ENCODE measurements at places on chromosomes 2 and 18.

DNA sequence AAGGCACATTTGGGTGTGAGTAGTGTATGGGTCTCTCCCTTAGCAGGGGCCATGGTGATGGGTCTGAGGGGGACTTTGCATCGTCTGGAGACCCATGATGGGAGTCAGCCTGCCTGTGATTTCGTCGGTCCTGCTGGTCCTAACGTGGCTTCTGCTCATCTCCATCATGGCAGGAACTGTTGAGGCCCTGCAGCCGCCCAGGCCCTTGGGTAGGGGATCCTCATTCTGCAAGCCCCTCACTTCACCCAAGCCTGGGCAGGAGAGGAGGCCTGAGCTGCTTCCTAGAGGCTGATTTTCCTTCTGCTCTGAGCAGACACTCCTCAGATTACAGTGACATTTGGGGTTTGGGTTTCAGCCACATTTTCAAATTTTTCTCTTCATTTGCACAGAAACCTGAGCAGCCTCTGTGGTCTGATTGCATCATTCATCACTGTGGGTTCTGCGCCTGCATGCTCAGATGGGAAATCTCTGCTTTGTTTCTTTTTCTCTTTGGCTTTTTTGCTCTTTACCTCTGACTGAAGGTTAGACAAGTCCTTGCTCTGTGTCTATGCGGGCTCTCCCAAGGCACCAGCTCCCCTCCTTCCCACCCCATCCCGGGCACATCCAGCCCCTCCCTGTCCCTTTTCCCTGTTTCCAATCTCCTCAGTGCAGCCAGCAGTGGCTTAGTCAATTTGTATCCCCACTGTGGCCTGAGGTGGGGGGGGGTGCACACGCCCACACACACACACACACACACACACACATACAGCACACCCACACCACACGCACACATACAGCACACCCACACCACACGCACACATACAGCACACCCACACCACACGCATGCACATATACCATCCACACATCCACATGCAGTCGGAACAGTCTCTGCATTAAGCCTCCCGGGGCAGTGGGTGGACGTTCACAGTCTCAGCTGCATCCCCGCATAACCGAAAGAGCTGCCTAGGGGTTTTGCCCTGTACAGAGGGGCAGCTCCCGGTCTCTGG is 305.4 kb upstream of the HS6ST1 start:
- DNase-seq: no peak

- DNase-seq: no peak
Observed at GRCh38 chr2:190050001-190050400, 12.5 kb downstream of the MSTN start.

DNA sequence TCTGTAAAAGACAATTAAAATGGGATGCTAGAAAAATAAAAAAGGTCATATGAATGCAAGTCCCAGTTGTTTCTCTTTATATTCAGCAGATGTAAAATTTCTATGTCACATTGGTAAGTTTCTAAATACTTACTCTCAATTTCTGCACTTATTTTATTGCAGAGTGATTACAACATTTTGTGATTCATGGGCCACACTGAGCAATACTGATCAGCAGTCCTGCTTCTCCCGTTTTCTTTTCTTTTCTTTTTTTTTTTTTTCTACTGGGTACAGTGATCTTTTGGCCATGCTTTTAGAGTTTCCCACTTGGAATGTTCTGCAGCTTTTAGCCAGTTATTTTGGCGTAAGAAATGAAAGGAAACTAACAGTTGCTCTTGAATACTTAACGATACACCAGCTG is 38.8 kb downstream of the LIMS1 start:
- no peak for DNase-seq

DNA sequence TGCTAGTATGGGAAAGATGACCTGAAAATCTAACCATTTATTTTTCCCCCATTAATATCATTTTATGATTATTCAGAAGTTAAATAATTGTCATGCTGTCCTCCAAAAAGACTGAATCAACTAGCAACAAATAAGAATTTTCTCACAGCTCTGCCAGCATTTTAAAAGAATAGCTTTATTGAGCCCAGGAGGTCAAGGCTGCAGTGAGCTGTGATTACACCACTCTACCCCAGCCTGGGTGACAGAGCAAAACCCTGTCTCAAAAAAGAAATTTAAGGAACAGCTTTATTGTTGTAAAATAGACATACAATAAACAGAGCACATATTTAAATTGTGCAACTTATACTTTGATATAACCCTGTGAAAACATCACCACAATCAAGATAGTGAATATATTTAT is 24.8 kb upstream of the IL1A start:
- DNase-seq: no peak

- no peak for DNase-seq
Observed at GRCh38 chr2:234256516-234256915, 206.0 kb downstream of the SPP2 start.

DNA sequence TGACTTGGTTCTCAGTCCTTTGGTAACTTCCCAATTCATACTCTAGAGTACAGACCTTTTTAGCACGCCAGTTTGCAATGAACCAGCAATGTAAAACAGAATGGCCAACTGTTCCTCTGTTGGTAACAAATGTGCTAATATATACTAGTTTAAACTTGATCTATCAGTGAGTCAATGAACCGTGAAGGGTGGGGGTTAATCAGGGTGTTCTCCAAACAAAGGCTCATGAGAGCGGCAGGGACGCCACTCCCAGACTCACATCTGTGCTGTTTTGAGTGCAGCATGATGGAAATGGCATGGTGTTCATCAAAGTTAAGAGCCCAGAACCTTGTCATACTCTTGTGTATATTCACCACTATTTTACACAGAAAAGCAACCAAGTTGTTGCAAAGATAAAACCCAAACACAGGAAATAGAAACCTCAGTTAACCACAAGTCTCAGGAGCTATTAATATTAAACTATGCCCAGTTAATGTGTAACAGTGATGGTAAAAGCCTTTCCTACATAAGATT is 70.3 kb downstream of the CERKL start:
- DNase-seq: no peak

DNA sequence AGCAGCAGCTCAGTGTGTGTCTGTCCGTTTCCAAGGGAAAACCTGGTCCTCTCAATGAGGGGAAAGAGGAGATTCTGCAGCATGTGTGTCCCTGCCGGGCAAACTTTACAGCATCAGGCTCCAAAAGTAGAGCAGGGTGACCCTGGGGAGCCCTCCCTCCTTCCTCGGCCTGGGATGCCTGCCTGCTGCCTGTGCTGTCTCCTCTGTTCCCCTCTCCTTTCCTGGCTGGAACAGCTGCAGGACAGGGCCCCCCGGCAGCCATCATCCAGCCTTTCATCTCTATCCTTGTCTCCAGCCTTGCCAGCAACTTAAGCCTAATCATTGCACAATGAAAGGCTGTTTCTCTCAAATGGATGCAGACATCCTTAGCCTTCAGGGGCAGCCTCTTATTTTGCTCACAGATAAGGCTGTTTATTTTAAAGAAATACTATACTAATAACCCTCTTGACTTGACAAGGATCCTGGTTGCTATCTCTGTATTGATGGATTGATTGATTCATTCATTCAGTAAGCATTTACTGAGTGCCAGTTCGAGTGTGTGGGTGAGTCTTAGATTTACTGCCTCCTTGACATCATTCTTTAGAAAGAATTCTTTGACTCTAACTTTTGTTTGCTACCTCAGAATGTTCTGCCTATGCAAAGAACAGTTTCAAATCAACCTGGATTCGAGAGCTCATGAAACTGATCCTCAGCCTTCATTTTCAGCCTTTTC is 40.6 kb upstream of the EDAR start:
- DNase-seq: no peak

- no peak for DNase-seq
Observed at GRCh38 chr2:37907501-37908225, 17.4 kb upstream of the RMDN2 start.

- DNase-seq: peak; percentile 60
Observed at GRCh38 chr2:241272303-241273209, 42.9 kb downstream of the HDLBP start.

- no peak for DNase-seq
Observed at GRCh38 chr18:13407484-13407883, 188.9 kb downstream of the LDLRAD4 start.

DNA sequence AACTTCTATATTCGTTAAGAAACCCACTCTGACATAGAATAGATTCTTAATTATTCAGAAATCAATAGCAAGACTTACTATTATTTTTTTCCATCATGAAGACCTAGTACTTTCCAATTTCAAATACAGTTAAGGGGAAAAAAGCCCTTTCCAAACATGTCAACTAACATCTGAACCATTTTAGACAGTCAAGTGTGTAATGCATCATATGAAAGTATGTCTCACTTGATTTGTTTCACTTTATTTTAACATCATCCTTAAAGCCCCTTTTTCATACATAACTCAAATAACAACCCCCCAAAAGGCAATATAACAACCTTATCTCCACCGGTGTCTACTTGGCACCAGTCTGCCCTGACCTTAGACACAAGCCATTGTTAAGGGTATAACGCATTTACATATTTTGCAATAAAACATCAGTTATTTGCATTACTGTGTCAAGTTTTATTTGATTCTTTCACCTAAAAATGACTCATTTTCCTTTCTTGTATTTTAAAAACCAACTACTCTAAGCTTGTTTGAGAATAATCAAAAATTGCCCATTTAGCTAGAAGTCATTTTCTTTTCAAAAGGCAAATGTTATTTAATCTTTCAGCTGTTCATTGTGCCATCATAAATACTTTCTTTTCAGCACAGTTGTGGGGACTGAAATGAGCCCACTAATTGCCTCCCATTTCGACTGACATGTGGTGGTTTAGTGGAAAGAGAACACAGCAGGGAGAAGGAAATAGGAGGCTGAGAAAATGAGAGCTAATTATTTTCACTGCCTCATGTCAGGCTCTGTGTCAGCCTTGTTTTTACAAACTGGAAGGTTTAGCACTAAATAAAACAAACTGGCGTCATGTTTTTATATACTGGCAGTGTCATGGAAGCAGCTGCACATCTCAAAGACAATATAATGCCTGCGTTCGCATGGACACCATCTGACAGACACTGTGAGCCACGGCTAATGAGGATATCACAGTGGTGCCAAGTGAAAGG is 104.7 kb upstream of the CDCA7 start:
- no peak for DNase-seq

GRCh38 chr2:45586600-45586999 is 24.5 kb downstream of the SRBD1 start:
- no peak for DNase-seq

DNA sequence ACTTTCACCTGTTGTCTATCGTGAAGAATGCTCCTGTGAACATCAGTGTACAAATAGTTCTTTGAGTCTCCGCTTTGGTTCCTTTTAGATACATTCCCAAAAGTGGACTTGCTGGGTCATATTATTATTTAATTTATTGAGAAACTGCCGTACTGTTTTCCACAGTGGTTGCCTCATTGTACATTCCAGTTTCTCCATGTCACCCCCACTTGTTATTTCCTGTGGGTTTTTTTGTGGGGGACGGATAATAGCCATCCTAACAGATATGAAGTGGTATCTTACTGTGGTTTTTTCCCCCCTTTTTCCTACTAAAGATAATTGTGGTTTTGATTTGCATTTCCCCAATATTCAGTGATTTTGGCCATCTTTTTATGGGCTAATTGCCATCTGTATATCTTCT is 53.8 kb downstream of the SMCHD1 start:
- no peak for DNase-seq

- DNase-seq: no peak
Observed at GRCh38 chr2:85540133-85540648, 1.2 kb downstream of the MAT2A start.
